Astrocyte of the hippocampus (primary cell): ENCODE measurements at places on chromosomes 4 and X.

- DNase-seq: peak; percentile 30
Observed at GRCh38 chrX:10569946-10570345, 50.4 kb downstream of the MID1 start.

DNA sequence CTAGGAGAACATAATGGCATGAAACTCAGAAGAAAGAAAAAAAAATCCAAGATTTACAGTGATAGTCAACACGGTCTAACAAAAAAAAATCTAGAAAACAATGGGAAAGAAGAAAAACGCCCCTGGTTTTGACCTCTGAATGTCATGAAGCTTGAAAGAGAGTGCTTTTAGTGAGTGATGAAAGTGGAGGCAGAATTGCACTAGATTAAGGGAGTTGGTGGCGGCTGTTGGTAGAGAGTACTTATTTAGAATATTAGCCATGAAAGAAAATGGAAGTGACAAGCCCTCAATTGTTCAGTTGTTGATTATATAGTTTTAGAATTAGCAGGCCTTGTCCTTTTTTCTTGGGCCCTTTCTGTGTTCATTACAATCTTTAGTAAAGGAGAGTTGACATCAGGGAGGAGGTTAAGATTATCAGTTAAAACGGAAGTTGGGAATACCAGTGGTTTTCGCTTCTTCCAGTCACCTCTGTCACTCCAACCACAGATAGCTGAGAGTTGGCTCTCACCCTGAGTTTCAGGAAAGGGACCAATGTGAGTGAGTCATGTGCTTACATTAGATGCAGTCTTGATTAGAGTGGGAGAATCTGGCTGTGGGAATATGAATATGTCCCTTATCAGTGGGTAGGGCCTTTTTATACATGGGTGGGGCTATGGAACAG, 29.7 kb downstream of the EREG start:
- peak; percentile 59 for DNase-seq

DNA sequence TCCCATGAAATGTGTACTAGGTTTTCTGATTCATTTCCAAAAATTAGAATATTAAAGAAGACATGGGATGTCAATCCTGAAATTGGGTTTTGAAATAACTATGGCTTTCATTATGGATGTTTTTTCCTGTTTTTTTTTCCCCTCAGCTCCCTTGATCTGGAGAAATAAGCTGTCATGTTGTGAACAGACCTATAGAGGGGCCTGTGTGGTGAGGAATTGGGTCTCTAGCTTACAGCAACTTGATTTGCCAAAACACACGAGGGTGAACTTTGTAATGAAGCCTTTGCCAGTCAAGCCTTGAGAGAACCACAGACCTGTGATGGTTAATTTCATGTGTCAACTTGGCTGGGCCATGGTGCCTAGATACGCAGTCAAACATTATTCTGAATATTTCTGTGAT, 2413.6 kb downstream of the PCDH7 start:
- DNase-seq: no peak

DNA sequence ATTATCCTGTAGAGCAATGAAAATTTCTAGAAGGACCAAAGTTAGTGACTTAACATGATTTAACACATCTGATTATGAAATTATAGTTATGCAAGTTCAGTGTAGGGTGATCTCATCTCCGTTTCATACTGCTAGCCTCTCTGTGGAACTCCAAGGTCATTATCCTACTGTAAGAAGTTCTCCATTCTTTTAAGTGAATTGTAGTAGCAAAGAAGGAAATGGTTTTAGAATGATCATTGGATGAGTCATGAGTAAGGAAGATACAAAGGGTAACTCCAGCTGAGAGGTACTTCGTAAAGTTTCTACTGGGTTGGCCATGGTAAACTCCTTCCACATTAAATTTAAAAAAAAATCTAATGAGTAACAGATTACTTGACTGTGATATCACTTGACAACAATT, 215.0 kb upstream of the GIMD1 start:
- peak; percentile 49 for DNase-seq

GRCh38 chr4:151439320-151439719, 30.3 kb downstream of the FHIP1A start:
- no peak for DNase-seq

- DNase-seq: peak; percentile 89
Observed at GRCh38 chr4:121668368-121669162, 28.2 kb downstream of the ANXA5 start.

- peak; percentile 77 for DNase-seq
Observed at GRCh38 chr4:22688236-22688635, 4.5 kb upstream of the GBA3 start.

DNA sequence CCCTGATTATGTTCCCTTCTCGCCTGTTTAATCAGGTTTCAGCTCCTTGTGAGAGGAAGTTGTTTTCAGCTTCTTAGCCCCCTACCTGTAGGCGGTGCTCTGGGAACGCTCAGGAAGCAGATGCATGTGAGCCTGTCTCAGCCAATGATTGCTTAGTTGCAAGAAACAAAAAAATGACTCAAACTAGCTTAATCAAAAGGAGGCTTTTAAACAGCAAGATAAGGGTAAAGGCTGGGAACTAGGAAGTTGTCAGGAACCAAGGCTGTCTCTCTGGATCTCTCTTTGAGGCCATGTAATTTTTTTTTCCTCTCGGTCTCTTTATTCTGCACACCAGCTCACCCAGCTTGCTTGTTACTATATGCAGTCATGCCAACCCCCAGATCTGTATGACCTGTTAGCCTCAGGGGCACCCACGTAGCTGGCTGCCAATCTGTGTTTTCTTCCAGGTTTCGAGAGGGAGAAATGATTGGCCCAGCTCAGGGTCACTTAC, 109.1 kb downstream of the PTTG2 start:
- DNase-seq: peak; percentile 41

- no peak for DNase-seq
Observed at GRCh38 chrX:78024349-78025059, 55.1 kb upstream of the PGAM4 start.

GRCh38 chrX:14051416-14051815, 21.7 kb upstream of the GEMIN8 start:
- DNase-seq: peak; percentile 30

- no peak for DNase-seq
Observed at GRCh38 chr4:119656342-119656741, 27.7 kb upstream of the PDE5A start.

DNA sequence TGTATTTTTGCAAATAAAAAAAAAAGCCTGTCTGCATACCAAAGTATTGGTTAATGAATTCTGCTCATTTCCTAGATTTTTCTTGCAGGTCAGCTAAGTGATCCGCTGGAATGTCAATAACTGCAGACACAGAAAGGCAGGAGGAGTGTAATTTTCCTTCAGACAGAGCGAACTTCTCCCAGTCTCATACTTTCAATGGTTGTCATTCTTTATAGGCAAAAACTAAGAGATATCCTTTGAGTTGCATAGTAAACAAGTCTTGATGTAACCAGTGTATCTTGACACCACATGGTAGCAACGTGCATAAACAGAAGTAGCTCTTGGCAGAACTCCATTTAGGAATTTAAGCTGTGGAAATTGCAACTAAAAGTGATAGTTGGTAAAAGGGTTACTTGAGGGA, 8.2 kb downstream of the CAPN6 start:
- DNase-seq: peak; percentile 16

DNA sequence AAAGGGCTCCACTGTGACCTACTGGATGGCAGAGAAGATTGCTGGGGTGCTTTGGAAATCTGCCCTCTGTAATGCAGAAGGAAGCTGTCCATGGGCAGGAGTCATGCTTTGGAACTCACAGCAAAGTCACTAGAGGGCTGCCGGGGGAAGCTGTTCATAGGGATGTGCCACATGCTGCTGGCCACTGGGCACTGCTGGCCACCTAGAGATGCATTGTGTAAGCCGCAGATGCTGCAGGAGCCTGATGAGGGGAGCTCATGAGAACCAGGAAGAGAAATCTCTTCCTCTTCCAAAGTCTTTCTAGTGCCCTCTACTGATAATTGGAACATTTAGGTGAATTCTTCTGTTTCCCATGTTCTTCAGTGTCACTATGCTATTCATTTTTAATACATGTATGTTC, 31.2 kb upstream of the UXT start:
- DNase-seq: no peak

GRCh38 chr4:158964114-158964727, 138.7 kb upstream of the RAPGEF2 start:
- no peak for DNase-seq

DNA sequence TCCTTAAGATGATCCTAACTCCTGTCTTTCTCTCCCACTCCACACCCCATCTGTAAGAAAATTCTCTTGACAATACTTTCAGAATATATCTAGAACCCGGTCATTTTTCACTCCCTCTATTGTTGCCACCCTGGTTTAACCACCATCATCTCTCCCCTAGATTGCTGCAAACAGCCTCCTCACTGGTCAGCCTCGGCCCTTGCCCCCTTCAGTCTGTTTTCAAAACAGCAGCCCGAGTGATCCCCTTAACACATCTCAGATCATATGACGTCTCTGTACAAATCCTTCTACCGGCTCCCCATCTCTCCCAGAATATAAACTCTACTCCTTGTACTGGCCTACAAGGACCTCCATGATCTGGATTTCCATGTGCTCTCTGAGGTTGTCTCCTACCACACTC, 35.2 kb upstream of the F9 start:
- no peak for DNase-seq

DNA sequence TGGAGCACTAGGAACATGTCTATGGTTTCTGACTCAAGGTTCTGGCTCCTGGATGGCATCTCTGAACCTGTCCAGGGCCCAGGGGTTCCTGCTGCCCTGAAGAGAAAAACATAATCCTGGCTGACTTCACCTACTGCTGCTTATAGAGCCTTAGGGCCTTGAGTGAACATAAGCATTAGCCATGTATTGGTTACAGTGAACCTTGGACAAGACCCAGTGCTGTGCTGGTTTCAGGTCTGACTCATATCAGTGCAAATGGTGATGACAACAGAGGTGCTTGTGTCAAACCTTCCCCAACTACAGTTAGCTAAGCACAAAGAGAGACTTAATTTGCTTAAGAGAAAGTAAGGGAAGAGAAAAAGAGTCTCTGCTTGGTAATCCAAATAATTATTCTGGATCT, 1047.2 kb downstream of the GLUD2 start:
- DNase-seq: no peak

DNA sequence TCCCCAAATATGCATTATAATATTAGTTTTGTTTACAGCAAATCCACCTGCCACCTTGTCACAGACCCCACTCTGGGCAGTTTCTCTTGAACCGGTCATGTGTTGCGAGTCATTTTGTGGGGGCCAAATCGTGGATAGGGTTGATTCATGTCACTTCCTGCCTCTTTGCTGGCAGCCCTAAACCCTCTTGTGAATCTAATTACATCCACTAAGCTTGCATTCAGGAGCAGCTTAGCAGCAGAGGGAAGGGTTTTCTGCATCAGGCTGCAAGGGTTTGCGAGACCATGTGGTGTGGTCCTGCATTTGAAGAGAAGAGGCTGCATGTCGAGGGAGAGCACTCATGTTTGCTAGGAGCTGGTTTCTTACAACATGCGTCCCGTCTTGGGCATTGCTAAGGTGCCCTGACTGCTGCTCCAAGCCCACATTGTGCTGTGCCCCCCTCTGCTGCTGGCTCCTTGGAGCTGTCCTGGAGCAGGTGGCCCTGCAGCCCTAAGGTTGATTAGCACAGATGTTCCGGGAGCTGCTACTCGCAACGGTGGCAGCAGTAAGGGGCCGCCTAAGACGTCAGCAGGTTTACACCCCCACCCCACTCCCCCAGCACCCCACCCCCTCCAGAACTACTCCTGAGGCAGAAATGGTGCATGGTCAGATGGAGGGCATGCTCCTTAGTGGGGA, 88.9 kb upstream of the CLDN34 start:
- no peak for DNase-seq

DNA sequence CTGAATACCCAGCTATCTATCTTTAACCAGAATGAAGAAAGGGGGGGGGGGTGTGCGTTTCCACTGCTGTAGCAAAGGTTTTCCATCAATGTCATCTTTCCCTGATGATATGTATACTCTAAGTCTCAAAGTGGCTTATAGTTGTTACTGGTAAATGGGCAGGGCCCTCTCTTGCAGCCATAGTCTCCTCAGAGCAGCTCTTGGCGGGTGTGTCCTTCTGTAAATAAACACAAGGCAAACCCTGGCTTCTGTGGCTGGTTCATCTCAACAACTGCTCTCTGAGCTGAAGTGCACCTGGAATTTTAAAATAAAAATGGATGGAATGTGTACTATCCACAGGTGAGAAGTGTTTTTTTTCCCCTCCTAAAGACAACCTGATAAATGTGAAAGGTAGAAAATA, 57.5 kb upstream of the SCML1 start:
- DNase-seq: no peak

DNA sequence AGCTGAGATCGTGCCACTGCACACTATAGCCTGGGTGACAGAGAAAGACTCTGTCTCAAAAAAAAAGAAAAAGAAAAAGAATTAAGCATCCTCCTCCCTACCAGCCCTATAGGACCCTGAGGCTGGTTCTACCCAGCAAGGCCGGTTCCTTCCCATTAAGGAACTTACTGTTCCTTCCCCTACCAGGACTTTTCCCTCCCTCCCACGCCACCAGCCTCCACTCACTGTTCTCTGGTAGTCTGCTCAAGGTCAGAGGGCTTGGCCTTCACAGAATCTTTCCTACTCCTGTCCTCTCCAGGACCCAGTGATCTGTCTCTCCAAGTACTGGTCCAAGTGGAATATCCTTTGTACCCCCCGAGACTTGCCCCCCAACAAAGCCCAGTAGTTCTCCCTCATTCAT, 1.4 kb downstream of the GRIPAP1 start:
- DNase-seq: no peak

DNA sequence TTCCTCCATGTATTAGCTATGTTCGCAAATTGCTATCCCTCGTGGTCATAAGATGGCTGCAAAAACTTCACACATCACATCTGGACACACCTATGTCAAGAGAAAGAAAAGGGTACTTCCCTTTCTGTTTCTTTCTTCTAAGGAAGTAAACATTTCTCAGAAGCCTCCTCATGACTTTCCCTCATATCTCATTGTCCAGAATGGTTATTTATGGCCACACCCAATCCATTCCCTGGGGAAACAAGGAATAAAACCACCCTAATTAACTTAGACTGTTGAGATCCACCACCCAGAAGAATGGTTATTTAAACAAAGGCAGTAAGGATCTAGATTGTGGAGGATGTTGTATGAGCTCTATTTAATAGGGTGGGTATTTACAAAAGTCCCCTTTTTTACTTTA, 160.8 kb upstream of the LNX1 start:
- DNase-seq: no peak

GRCh38 chr4:15612136-15612535, 43.0 kb downstream of the FBXL5 start:
- no peak for DNase-seq

GRCh38 chrX:13816643-13817627, at the start of gene GPM6B:
TSS of gene GPM6B (minus strand) at chrX:13817093. CDS start at chrX:13816904, 189 bp downstream.
- peak; percentile 56 for DNase-seq

DNA sequence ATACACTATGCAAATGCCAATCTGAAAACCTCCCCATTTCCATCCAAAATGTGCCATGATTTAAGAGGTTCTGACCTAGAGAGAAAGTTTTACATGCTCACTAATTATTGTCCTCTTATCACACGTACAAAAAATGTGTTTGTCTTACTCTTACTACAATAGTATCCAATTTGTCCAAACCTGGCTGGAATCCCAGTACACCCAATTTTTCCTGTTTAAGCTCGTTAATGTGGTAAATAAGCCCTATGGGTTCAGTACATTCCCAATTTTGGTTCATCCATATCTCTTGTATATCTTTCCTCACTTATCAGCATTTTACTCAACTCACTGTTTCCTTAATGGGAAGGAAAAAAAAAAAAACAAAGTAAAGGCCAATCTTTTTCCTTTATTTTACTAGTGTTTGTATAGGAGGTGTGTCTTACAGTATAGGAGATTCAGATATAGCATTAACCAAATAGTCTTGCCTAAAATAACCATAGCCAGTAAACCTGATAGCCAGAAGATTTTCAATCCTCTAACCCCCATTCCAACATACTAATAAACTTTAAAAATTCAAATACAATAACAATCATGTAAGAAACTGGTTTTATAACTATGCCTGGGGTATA, 109.8 kb downstream of the PARM1 start:
- no peak for DNase-seq

GRCh38 chr4:79852305-79852730, 220.7 kb downstream of the ANTXR2 start:
- no peak for DNase-seq
